ENCODE measurements at places on chromosomes 2 and 18.

DNA sequence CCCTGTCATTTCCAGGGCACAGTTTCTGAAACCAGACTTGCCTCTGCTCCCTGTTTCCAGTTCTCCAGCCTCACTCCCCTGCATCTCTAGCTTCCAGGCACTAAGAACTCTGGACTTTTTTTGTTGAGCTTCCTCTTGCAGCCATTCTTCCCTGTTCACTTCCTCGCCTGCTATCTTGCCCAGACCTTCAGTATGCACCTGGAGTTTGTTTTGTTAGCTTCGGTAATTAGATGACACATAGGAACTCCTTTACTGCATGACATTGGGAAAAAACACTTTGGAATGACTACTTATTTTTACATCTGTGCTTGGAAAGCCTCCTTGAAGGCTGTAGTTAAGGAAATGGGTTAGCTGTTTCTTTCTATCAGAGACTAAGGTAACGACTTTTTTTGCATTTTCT lies 35.2 kb downstream of the OTOF start:
- DNase-seq = no peak

DNA sequence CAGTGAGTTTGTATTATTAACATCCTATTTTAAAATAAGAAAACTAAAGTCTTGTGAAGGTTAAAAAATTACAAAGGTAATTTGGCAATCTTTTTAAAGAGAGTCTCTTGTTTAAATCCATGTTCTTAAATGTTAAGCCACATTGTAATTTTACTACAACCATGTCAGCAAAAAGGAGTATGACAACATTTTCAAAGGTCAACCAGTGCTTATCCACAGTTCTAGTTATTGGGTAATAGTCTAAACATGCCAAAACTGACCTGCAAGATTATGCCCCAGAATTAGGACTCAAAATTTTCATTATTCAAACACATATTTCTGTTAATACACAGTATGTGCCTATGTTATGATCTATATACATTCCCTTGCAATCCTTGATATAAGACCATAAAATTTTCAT lies 1312.6 kb upstream of the CHAC2 start:
- DNase-seq = no peak

GRCh38 chr18:73784853-73785252 lies 362.8 kb downstream of the FBXO15 start:
- no peak for DNase-seq

GRCh38 chr18:12028040-12028628 lies 46.8 kb downstream of the IMPA2 start:
- no peak for DNase-seq

- no peak for DNase-seq
These were observed 344.5 kb upstream of the ATP5MC3 start for GRCh38 chr2:175525975-175526374.

GRCh38 chr2:186457908-186458307 lies 28.2 kb upstream of the ZC3H15 start:
- DNase-seq = no peak

- DNase-seq = peak; percentile 57
These were observed 1.0 kb upstream of the HDAC4 start for GRCh38 chr2:239401881-239402233.

DNA sequence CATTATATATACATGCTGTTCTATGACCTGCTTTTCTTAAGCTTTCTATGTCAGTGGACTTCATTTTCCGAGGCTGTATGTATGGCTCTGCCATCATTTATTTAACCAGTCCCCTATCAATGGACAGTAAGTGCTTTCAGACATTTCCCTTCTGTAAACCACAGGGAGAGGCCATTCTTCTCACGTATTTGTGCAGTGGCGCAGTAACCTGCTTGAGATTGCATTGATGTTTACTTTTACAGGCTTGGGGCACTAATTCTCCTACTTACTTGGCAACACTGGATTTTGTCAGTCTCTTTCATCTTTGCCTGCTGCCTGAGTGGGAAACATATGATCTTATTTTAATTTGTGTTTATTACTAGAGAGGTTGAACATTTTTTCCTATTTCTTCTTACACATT lies 52.1 kb downstream of the BOLA3 start:
- DNase-seq = no peak

DNA sequence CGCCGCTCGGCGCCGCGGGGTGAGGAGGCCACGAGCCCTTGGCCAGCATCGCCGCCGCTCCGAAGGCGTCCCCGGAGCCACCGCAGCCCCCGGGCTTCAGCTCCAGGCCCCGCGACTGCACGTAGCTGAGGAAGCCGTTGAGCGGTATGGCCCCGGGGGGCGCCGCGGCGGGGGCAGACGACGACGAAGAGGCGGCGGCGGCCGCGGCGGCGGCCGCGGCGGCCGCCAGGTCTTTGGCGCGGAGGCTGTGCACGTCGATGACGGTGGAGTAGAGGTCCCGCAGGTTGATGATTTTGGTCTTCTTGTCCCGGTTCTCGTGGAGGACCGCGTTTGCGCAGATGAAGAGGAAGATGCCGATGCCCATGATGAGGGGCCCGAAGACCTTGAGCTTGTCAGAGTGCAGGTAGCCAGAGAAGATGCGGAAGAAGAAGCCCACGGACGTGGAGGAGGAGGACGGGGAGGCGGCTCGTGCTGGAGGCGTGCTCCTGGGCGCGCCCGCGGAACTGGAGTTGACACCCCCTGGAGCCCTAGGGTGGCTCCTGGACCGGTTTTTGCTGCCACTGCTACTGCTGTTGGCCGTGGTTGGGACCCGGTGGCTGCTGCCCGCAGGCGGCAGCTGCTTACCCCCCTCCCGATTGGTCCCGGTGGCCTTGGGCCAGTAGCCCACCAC lies 4.0 kb downstream of the TMEM200C start:
- no peak for DNase-seq

GRCh38 chr2:26590980-26591618 lies 50.1 kb downstream of the CIB4 start:
- no peak for DNase-seq

DNA sequence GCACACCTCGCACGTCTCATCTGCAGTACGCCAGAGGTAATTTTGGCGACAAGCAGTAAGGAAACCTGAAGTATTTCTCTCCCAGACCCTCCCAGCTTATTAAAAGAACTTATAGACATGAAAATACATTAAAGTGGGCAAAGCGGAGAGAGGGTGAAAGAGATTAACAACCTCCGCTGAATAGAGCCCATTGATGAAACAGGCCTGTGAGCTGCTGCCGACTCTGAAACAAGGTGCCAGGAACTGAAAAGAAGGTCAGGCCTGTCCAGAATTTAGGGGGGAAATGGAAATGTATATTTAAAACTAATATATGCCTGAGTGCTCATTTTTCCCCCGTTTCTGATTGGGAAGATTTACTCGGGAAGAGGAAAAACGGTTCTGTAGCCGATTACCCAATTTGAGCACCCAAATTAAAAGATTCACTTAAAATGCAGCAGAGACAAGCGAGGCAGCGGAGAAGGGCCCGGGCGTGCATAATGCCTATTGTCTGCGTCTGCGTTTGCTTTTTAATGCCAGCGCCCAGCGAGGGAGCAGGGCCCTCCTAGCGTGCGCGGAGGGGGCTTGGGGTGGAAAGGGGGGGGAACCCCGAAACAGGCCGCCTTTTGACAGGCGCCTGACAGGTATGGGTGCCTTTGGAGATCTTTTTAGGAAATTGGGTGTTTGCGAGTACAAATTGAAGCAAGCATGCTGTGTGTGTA lies 316.2 kb downstream of the GBX2 start:
- DNase-seq = peak; percentile 24

GRCh38 chr2:45728458-45728942 lies 77.0 kb downstream of the PRKCE start:
- no peak for DNase-seq

GRCh38 chr2:72413716-72414115 lies 266.1 kb upstream of the CYP26B1 start:
- no peak for DNase-seq

DNA sequence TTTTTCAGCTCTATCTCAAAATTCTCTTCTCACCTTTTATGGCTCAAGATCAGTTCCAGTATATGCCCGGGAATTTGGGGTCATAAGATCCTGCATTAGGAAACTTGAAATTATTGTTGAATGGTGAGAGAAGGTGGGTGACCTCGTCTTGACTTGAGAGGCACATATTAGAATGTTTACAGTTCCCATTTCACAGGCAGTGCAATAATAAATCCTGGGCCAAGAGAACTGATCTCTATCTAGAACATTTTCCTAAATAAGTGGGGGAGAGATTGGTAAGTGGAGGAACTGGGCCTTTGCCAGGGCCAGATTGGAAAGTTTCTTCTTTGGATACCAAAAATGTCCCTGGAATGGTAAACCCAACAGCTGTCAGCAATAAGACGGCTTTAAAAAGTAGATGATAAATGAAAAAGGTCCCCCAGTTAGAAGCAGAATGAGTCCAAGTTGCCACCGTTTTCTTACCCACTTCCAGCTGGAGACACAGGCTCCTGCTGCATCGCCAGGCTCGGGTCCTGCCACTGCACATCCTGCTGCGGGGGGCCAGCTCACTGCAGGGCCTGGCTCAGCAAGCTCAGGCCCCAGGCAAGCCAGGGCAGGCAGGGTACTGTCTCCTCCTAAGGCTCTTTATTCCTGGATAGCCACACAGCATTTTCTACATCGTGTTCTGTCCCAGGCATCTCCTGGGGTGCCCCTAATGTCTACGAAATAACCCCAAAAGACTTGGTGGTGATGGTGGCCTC lies 126.4 kb upstream of the EPAS1 start:
- no peak for DNase-seq

Data from posterior cingulate gyrus (tissue), 11 donors.